Activated B cell treated with CpG ODN at 0.5 μM for 24 hours (primary cell): ENCODE measurements at places on chromosomes 6 and 20. TPM values are rescaled to one million over a fixed set of nuclear protein-coding genes. Genes with fewer than 3 reads are reported as not detected.

- no peak for DNase-seq
Measured at GRCh38 chr6:147752689-147753403, 244.4 kb downstream of the SAMD5 start.

- DNase-seq: no peak
Measured at GRCh38 chr6:5997420-5997987, 9.2 kb downstream of the NRN1 start.

DNA sequence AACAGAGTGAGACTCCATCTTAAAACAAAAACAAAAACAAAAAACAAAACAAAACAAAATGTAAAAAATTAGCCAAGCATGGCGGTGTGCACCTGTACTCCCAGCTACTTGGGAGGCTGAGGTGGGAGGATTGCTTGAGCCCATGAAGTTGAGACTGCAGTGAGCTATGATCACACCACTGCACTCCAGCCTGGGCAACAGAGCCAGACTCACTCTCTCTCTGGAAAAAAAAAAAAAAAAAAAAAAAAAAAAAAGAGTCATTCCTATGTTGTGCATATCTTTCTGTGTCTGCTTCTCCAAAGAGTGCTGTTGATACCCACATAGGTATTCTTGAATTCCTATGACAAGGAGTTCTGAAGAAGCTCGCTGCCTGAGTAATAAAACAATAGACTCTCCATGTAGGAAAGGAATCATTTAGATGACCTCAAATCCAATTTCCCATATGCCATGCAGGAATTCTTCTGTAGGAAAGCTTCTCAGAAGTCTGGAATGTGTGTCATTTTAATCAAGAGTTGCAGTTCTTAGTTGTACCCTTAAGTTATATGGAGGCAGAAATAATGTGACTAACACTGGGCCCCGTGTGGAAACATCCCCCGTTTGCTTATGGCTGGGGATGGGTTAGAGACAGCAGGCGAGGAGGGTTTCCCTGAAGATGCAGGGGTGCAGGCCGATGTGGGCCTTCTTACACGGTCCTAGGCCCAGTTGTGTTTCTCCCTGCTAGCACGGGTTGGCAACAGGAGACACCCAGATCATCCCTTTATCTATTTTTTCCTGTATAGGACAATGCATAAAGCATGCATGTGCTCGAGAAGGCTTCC, 79.4 kb downstream of the ZDHHC14 start:
- DNase-seq: no peak

Gene PLA2G7
- total RNA-seq: 0.38 and 0.51 TPM in 2 replicates

Gene CST7
- total RNA-seq: 0.86 and 1.0 TPM in 2 replicates
